Dermis microvascular lymphatic vessel endothelial cell (primary cell): ENCODE measurements at places on chromosomes 3 and 15. TPM values are rescaled to one million over a fixed set of nuclear protein-coding genes. Genes with fewer than 3 reads are reported as not detected.

DNA sequence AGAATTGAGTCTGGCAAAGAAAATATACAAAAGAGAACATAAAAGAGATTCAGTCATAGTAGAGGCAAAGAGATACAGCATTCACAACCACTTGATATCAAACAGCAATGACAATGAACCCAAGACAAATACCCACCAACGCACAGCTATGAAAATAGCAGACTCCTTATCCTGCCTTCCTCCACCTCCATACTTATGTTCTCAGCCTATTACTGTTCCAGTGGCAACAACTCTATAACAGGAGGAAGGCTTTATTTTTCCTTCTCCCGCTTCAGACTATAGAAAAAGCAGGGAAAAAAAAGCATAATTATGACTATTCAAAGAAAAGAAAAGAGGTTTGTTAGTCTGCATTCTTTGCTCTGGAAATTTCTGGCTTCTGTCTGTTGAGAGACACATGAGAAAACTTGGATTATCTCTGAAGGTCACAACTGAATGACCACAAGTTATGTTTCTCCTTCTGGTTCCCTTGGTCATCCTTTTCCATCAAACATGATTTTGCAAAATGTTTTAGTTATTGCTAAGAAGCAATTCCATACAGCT lies 81.2 kb upstream of the PLXND1 start:
- DNase-seq = no peak

DNA sequence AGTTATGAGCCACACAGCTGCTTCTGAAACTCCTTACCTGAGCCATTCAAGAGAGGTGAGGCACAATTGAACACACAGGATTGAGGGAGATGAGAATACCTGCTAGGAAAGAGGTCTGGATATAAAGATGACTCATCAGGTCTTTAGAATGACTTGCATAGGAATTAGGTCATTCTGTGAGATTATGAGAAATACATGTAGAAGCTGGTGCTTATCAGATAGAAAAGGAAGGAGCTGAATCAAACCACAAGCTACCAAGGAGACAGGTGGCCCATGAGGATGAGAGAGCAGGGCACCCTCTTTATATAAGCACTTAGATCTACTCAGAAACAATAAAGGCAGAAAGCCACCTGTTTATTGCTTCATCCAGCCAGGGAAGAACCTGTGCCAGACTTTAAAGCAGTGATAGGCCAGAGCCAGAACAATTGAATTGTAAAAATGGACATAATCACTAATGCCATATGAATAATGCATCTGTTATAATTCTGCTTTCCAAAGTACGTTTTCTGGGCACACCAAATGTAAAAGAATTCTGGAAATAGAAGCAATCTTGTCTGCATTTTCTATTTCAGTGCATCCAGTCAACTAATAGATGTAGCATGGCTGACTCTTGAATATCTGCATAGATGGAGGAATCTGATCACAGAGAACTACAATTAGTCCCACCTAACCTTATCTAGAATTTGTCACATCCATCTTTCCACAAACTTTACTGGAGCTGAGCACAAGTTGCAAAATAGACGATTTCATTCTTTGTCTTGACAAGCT lies 74.9 kb downstream of the PIK3R4 start:
- DNase-seq = no peak

Gene NR2C2
- 16.3 and 21.6 TPM in 2 replicates for total RNA-seq

Gene MUSTN1
- total RNA-seq = 0.25 TPM in 1 of 2 replicates, not detected in the other

GRCh38 chr3:184796551-184796950 lies 15.4 kb upstream of the VPS8 start:
- DNase-seq = no peak

DNA sequence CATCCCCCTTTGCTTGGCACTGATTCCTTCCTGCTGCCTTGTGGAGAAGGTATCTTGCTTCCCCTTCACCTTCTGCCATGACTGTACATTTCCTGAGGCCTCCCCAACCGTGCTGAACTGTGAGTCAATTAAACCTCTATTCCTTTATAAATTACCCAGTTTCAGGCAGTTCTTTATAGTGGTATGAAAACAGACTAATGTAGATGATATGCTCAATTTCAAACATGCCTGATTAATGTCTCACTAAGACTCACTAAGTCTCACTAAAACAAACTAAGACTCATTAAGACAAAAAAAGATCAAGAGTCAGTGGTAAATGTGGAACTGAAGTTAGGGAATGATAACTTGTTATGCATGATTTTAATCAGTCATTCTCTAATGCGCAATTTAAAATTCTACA lies 606.6 kb downstream of the RBMS3 start:
- no peak for DNase-seq

- no peak for DNase-seq
Observed at GRCh38 chr15:63401714-63402497, 20.3 kb upstream of the CA12 start.

DNA sequence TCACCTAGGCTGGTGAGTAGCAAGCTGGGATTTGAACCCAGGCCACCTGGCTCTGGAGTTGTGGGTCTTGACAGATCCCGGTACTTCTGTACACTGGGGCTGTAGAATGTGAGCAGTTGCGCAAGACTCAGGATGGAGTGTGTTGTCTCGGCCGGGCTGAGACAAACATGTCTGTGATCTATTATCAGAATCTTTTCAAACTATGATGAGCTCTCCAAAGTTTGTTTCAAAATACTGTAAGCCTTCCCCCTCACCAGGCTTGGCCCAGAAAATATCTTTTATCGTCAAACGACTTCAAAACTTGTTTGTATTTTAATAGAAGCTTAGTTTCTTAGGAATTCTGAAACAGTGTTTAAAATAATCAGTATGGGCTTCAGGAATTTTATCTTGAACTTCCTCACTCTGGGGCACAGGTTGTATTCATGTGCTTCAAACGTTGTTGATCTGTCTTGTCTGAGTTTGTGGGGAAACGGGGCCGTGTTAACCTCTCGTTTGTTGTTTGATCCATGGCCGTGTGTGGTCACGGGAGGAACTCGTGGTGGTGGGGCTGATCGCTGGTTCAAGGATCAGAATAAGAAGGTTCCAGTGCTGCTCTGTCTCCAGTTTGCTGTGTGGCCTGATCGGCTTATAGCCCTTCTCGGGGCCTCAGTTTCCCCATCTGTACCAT lies 40.3 kb upstream of the TFRC start:
- no peak for DNase-seq

Gene GDPGP1
- total RNA-seq = 9.2 and 10.0 TPM in 2 replicates

DNA sequence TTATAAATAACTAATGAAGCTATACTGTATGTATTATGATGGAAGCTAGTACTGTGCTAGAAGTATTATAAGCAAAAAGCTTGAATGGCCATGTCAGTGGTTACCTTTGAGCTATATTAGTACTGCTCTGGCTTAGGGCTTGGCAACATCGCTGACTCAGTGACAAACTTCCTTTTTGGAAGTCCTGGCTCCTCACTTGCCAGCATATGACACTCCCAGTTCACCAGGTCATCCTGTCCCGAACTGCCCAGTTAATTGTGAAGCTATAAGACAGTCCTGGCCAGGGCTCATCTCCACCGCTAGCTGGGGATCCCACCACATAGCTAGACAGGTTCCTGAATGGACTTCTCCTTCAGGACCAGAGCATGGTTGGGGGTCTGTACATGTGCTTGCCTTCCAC lies 31.9 kb downstream of the RAB8B start:
- DNase-seq = peak; percentile 93

GRCh38 chr3:169295912-169296570 lies 367.5 kb downstream of the MECOM start:
- no peak for DNase-seq

Gene CDHR4
- total RNA-seq = not detected in 2 replicates

Gene C3orf22
- total RNA-seq = not detected in 2 replicates

GRCh38 chr3:185439745-185440466 lies 58.9 kb downstream of the TMEM41A start:
- DNase-seq = no peak

Gene DUOXA2
- not detected in 2 replicates for total RNA-seq

GRCh38 chr15:38557921-38558320 lies 6.7 kb downstream of the RASGRP1 start:
- no peak for DNase-seq

DNA sequence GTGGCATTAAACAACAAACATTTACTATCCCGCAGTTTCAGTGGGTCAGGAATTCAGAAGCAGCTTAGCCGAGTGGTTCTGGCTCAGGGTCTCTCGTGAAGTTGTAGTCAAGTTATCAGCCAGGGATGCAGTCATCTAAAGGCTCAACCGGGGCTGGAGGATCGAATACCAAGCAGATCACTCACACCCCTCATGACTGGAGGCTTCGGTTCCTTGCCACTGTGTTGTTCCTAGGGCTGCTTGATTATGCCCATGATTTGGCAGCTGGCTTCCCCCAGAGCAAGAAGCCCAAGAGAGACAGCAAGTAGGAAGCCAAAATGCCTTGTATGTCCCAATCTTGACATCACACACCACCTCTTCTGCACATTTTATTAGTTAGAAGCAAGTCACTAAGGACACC lies 33.9 kb upstream of the CDCP1 start:
- no peak for DNase-seq

Gene AGTR1
- total RNA-seq = not detected in 2 replicates

GRCh38 chr3:24495326-24495994 lies 810 bp upstream of the THRB start:
- no peak for DNase-seq

Gene CLRN1
- not detected in 2 replicates for total RNA-seq

- no peak for DNase-seq
Observed at GRCh38 chr3:52269776-52270175, 8.7 kb downstream of the WDR82 start.

- no peak for DNase-seq
Observed at GRCh38 chr3:13172644-13173013, 99.4 kb upstream of the IQSEC1 start.

GRCh38 chr3:124837730-124838186 lies 49.4 kb downstream of the ITGB5 start:
- DNase-seq = peak; percentile 30

GRCh38 chr3:107430214-107430995 lies 53.2 kb downstream of the CCDC54 start:
- no peak for DNase-seq

- DNase-seq = peak; percentile 62
Observed at GRCh38 chr3:23739536-23739935, 66.2 kb upstream of the UBE2E1 start.

Gene ATP2B2
- total RNA-seq = not detected in 2 replicates

Gene WDR72
- not detected in 2 replicates for total RNA-seq
